ENCODE measurements at places on chromosomes 6 and 20. TPM values are rescaled to one million over a fixed set of nuclear protein-coding genes. Genes with fewer than 3 reads are reported as not detected.

Gene LAMA4
- 0.09 TPM for total RNA-seq

Gene NRN1
- 4.6 TPM for total RNA-seq

GRCh38 chr20:42067596-42067995 is 449.4 kb upstream of the CHD6 start:
- H3K4me3 ChIP-seq: no peak overlapping the region
- DNase-seq: no peak
- no peaks in the 10 kb centered on the region for H3K4me1 ChIP-seq

Gene NAPB
- total RNA-seq: 6.1 TPM

GRCh38 chr6:80967609-80968008 is 784.9 kb downstream of the TENT5A start:
- no peaks in the 10 kb centered on the region for H3K4me1 ChIP-seq
- no peaks in the 10 kb centered on the region for H3K36me3 ChIP-seq
- no peak for DNase-seq
- no peak overlapping the region for H3K27ac ChIP-seq
- no peak overlapping the region for H3K4me3 ChIP-seq

GRCh38 chr20:56631318-56631989 is 2.3 kb downstream of the TFAP2C start:
- H3K36me3 ChIP-seq: no peaks in the 10 kb centered on the region
- no peak for DNase-seq
- H3K27me3 ChIP-seq: peaks cover 58% of the 10 kb centered on the region
- H3K27ac ChIP-seq: no peak overlapping the region
- H3K4me1 ChIP-seq: peaks cover 14% of the 10 kb centered on the region

GRCh38 chr6:80144753-80145315 is 38.4 kb downstream of the BCKDHB start:
- H3K27ac ChIP-seq: no peak overlapping the region
- H3K4me3 ChIP-seq: no peak overlapping the region
- DNase-seq: no peak
- H3K4me1 ChIP-seq: no peaks in the 10 kb centered on the region
- H3K27me3 ChIP-seq: no peaks in the 10 kb centered on the region

- H3K4me1 ChIP-seq: peaks cover 21% of the 10 kb centered on the region
- no peaks in the 10 kb centered on the region for H3K27me3 ChIP-seq
- peaks cover 9% of the 10 kb centered on the region for H3K36me3 ChIP-seq
- no peak overlapping the region for H3K27ac ChIP-seq
- DNase-seq: no peak
- H3K4me3 ChIP-seq: no peak overlapping the region
Observed at GRCh38 chr6:119326291-119327005, 23.1 kb downstream of the MAN1A1 start.

Gene PDYN
- not detected for total RNA-seq

DNA sequence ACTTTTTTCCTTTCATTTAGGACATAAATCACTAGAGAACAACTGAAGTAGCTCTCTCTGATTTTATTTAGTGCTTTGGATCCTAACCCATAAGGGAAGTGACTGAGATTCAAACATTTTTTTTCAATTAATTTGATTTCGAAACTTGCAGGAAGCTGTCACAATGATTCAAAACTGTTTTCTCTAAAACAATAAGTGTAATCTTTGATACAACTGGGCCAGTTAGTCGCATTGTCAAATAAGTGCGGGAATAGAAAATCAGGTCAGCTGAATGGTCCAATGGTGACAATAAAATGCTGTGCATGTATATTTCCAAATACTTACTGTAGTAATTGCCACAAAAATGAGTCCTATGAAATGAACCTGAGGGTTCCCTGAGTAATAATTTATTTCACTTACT is 930.8 kb downstream of the TFAP2A start:
- DNase-seq: no peak
- H3K27ac ChIP-seq: no peak overlapping the region
- no peaks in the 10 kb centered on the region for H3K4me1 ChIP-seq
- H3K27me3 ChIP-seq: peaks cover 3% of the 10 kb centered on the region
- H3K4me3 ChIP-seq: no peak overlapping the region
- H3K36me3 ChIP-seq: no peaks in the 10 kb centered on the region

Gene ADGRG6
- total RNA-seq: 0.43 TPM

- no peak overlapping the region for H3K4me3 ChIP-seq
- no peaks in the 10 kb centered on the region for H3K36me3 ChIP-seq
- DNase-seq: no peak
Observed at GRCh38 chr6:113385020-113385431, 472.1 kb upstream of the MARCKS start.

DNA sequence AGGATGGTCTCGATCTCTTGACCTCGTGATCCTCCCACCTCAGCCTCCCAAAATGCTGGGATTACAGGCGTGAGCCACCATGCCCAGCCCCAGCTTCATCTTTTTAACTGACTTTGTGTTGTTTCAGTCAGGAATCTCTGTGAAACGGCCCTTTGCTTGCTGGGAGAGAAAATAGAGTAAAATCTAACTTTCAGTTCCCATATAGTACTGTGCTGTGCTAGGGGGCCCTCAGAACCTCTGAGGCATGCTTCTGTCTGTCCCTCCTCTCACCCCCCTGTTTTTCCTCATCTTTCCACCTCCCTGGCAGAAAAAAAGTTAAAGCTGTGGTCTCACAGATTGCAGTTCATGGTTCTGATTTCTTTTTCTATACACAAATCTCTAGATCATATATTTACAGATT is 48.4 kb downstream of the LRP11 start:
- H3K4me1 ChIP-seq: peaks cover 3% of the 10 kb centered on the region
- no peak overlapping the region for H3K4me3 ChIP-seq
- H3K27me3 ChIP-seq: no peaks in the 10 kb centered on the region

- peaks cover 31% of the 10 kb centered on the region for H3K27me3 ChIP-seq
- H3K4me1 ChIP-seq: no peaks in the 10 kb centered on the region
- no peak overlapping the region for H3K27ac ChIP-seq
- H3K36me3 ChIP-seq: no peaks in the 10 kb centered on the region
- no peak overlapping the region for H3K4me3 ChIP-seq
- DNase-seq: no peak
Observed at GRCh38 chr6:7787137-7787608, 61.3 kb downstream of the BMP6 start.

GRCh38 chr20:24870881-24871280 is 78.2 kb upstream of the CST7 start:
- no peak overlapping the region for H3K27ac ChIP-seq
- no peaks in the 10 kb centered on the region for H3K36me3 ChIP-seq
- no peak overlapping the region for H3K4me3 ChIP-seq

Data from activated CD4-positive, alpha-beta T cell treated with anti-CD3 and anti-CD28 coated beads for 36 hours (primary cell).